ENCODE measurements at places on chromosomes 6 and 20. TPM values are rescaled to one million over a fixed set of nuclear protein-coding genes. Genes with fewer than 3 reads are reported as not detected.

PTCHD4 gene
- not detected for total RNA-seq

TMEM200A gene
- total RNA-seq, result 3.0 TPM

ALDH5A1 gene
- 6.5 TPM for total RNA-seq

FAM209A gene
- total RNA-seq, result 1.4 TPM

TCP11 gene
- not detected for total RNA-seq

DNA sequence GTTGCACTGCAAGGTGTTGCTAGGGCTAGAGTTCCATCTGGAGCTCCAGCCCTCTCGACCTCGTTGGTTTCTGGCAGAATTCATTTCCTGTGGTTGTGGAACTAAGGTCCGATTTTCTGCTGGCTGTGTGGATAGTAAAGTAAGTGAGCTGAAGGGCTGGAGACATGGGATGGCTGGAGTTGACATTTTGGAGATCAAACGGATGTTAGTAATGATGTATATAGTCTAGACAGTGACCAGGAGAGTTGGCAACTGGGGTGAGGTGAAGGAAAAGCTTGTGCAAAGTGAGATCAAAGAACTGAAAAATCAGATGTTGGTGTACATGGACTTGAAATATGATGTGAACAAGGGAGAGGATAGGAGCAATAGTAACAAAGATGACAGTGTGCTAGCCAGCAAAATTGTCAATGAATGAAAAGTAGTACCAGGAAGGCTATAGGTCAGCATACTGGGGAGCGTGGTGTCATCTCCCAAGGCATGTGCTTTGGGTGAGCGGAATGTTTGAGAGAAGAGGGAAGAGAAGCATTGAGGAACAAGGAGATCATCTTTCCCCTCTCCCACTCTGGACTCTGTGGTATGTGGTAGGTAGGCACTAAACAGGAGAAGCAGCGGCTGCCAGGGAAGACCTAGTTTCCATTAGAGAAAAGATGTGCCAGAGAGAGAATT is 7.8 kb downstream of the QRSL1 start:
- no peak for DNase-seq

- DNase-seq, result no peak
Measured at GRCh38 chr6:28160233-28160632, 18.6 kb downstream of the ZKSCAN8 start.

DNA sequence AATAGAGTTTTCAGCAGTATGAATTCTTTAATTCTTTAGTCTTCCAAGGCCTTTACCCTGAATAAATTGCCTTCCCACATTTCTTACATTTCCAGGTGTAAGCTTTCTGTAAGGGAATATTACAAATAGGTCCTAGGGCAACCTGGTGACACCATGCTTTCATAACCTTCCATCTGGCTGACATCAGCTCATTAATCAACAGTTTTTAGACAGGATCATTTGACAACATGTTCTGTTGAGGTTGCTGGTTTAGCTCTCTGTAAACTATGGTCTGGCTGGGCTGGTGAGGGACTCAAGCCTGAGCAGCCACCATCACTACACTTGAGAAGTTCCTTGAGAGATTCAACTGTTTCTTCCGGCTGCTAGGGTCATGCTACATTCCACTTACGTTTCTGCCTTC is 19.2 kb downstream of the FAM229B start:
- no peak for DNase-seq

GRCh38 chr6:138528137-138528536 is 28.8 kb upstream of the NHSL1 start:
- DNase-seq, result no peak

DNA sequence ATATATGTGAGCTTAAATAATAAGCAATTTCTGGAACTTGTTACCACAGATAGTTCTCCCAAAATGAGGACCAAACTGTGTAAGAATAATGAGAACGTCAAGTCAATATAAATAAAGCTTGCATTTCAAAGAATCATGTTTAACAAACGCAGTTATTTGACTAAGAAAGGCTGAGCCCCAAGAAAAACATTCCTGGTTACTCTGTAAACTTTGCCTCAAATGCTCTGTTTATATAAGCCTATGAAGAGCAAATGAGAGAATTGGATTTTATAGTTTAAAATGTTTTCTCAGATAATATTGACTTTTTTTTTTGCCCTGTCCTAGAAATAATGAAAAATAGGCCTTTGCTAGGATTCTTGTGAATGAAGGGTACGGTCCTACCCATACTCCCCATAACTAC is 81.3 kb downstream of the C6orf52 start:
- no peak for DNase-seq

- no peak for DNase-seq
Measured at GRCh38 chr6:145367149-145367548, 368.2 kb downstream of the EPM2A start.

- no peak for DNase-seq
Measured at GRCh38 chr6:114096561-114097172, 125.7 kb upstream of the HDAC2 start.

- no peak for DNase-seq
Measured at GRCh38 chr6:120894077-120894476, 440.2 kb downstream of the TBC1D32 start.

DNA sequence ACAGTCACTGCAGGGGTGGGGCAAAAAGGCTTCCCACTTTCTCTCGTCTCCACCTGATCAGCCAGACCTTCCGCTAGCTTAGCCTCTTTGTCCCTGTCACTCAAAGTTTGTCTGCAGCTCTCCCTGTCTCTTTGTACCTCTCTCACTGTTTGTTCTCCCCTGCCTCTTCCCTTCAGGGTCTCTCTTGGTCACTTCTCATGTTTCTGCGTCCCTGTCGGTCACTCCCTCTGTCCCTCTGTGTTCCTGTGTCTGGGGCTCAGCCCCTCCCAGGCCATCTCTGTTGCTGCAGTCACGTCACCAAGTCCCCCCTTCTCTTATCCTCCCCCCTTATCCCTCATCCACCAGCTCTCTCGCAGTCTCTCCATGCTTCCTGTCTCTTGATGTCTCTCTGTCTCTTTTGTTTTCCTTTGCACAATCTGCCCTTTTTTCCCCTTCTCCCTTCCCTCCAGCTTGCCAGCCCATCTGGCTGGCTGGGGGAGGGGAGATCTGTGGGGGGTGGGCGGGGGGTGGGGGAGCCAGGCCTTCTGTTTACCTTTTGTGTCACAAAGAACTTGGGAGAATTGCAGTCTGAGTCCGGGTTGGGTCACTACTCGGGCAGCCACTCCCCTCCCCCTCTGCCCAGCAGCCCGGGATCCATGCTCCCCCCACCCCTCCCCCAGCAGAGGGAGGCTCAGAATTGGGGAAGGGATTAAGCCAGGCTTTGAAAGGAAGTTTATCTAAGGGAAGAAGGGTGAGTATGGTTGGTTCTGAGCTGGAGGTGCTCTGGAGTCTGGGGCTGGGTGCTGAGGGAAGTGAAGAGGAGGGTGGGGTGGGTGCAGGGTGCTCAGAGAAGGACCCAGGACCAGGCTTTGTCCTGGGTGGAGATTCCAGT is 32.3 kb downstream of the FOXP4 start:
- DNase-seq, result no peak

DNA sequence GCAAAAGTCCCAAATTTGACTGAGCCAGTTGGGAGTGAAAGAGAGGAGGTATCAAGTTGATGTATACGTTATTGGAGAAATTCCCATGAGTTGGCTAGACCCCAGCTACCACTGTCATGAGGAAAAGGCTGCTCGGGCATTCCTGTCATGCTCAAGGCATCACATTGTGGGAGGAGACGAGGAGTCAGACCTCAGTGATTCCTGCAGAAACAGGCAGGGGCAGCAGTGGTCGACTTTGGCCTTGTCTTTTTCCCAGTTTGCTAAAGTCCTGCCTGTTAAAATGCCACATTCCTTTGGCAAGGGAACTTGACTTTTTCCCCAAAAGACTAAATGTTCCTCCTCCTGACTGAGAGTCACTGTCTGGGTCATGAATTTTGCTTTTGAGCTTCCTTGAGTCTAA is 295.5 kb upstream of the HS3ST5 start:
- no peak for DNase-seq

DNA sequence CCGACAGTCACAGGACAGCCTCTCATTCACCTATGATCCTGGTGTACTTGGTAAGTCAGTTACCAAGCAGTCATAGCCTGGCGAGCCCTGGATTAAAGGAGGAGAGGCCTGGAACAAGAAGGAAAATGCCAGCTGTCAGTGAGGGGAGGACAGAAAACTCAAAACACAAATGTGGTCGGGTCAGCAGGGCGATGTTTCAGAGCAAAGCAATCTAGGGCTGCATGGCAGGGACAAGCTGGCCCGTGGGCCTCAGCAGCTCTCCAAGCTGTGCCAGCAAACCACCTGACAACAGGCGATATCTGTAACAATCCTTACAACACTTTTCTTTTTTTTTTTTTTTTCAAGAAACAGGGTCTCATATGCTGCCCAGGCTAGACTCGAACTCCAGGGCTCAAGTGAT is 40.3 kb downstream of the MGME1 start:
- no peak for DNase-seq

- no peak for DNase-seq
Measured at GRCh38 chr20:55054453-55054852, 579.1 kb downstream of the DOK5 start.

- no peak for DNase-seq
Measured at GRCh38 chr6:36120018-36120417, 10.3 kb upstream of the MAPK13 start.

DNA sequence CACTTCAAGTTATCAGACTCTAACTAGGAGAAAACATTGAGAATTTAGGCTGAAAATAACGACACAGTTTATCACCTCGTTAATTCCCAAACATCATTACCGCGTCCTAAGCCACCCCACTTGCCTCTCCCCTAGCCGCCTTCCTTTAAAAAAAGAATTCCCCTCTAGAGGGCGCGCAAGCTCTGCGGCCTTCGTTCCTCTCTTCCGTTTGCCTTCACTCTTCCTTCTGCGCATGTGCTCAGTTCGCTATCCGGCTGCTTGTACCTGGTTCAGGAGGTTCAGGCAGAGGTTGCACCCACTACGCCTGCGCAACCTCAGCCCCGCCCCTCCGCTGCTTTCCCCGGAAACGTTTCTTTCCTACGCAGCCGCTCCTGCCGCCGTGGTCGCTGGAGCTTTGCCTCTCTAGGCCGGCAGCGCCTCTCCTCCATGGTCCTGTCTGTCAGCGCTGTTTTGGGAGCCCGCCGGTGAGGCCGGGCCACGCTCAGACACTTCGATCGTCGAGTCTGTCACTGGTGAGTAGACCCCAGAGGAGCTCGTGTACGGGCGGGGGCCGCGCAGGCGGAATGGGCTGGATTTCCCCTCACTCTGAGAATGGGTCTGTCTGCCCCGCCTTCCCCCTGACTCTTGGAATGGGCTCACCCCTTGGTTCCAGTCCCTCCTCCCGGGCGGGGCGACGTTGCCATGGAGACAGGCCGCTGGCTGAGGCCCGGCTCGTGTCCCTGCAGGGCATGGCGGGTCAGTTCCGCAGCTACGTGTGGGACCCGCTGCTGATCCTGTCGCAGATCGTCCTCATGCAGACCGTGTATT is at the start of gene SYS1:
TSS of gene SYS1 (plus strand) at position 353 of the 807 bp plus-strand sequence. CDS start at position 729, 376 bp downstream.
- peak; percentile 99 for DNase-seq

DNA sequence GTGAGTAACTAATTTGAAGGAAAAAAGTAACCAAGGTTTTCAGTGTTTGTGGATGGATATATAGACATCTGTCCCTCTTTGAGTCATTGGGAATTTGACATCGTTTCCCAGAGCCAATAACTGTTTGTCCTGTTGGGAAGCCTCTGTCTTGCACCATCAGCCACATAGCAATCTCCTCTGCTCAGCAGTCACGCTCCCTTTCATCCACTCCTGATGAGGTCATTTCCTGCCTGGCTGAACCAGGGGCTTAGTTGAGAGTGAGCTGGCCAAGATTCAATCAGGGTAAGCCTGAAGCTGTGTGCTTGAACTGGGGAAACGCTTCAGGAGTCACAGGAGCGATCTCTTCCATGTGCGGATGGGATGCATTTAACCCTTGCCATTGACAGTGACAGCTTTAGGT is 121.5 kb upstream of the FOXQ1 start:
- DNase-seq, result no peak

DNA sequence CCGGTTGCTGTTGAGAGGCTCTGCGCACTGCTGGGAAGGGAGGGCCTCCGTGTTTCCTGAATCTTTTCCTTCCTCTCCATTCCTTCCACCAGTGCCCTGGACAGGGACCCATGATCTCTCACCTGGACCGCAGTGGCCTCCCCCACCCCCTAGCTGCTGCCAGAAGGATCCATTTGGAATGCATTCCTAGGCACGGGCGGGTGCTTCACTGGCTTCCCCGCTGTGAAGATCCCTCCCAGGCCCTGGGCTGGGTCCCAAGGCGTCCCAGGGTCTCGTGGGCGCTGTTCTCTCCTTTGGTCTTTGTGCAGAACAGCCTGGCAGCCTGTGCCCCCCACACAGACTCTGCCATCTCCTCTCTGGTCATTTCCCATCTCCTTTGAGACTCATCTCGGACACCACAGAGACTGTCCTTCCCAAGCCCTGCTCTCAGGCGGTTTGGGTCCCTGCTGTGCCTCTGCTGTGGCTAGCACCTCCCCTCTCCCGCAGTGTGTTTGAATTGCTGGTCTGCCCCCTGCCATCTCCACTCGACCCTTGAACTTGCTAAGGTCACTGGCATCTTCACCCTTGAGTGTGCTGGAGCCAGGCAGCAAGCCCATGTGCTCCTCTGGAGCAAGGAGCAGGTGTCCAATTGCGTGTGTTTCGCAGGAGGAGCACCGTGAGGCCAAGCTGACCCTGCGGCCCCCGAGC is 59.0 kb downstream of the TCP11 start:
- no peak for DNase-seq

DNA sequence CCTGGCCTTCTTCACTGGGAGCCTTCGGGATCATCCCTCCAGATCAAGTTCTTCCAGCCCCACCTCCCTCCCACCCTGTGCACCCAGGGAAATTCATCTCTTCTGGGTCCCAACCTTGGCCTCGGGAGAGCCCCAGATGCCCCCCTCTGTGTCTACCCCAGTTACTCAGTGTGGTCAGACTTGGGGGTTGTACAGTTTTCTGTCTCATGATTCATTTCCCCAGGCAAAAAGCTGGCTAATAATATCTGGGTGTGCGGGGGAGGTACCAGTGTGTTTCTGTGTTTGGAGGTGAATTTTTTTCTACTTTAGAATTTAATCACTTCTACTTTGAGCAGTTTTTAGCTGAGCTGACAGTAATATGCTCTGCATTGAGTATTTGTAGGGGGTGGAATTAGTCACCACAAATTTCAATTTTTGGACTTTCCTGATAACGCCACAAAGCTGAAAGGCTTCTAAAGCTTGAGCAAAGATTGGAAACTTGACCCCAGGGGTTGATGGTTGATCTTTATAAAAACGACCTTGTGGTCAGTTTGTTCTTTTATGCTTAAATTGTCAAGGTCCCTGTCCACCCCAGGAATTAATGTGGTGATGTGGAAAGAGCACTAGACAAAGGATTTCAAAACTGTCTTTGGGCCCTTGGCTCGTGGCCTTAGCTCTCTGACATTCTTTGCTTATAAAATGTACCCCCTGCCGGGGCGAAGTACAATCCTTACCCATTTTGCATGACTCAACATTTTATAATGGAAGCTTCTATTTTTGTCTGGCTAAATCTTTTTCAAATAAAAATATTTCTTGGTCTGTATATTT is 284.7 kb upstream of the TAB2 start:
- DNase-seq, result peak; percentile 85

GRCh38 chr6:79465381-79465780 is 71.8 kb downstream of the LCA5 start:
- DNase-seq, result no peak
